ENCODE measurements at places on chromosomes 13 and 19.

DNA sequence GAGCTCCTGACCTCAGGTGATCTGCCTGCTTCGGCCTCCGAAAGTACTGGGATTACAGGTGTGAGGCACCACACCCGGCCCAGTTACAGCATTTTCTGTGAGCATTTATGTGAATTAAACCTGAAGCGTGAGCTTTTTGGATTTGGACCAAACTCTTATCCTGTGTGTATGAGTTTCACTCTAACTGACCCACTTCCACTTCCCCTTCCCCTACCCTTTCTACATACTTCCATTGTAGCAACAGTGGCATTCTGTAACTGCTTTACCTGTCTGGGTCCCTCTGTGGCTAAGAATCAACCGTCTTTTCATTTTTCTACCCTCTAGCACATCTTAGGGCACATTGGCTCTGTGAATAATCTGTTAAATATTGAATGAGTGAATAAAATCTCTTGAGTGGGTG lies 16.2 kb downstream of the FRY start:
- H3K4me3 ChIP-seq, result no peak overlapping the region
- no peak for DNase-seq
- no peaks in the 10 kb centered on the region for H3K27me3 ChIP-seq
- H3K36me3 ChIP-seq, result no peaks in the 10 kb centered on the region
- peaks cover 7% of the 10 kb centered on the region for H3K4me1 ChIP-seq

GRCh38 chr19:29841559-29842367 lies 30.0 kb downstream of the CCNE1 start:
- no peaks in the 10 kb centered on the region for H3K36me3 ChIP-seq
- DNase-seq, result no peak
- H3K4me3 ChIP-seq, result no peak overlapping the region
- no peak overlapping the region for H3K27ac ChIP-seq

DNA sequence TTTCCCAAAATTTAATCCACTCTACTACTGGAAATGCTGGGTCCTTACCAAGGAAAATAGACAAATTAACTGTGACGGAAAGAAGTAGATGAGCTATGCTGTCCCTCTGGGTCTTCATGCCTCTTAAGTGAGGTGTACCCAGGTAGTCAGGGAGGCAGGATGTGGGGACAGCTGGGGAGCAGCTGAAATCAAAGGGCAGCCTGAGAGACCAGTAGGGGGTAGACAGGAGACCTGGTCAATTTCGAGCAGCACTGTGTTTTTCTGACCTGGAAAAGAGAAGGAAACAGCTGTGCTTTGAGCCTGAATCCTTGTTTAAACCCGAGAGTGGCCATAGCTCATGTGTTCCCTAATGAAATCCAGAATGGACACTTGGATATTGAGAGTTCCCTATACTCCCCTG lies 587.3 kb downstream of the EFNB2 start:
- no peak overlapping the region for H3K4me3 ChIP-seq
- DNase-seq, result no peak
- H3K27ac ChIP-seq, result no peak overlapping the region
- H3K27me3 ChIP-seq, result no peaks in the 10 kb centered on the region

DNA sequence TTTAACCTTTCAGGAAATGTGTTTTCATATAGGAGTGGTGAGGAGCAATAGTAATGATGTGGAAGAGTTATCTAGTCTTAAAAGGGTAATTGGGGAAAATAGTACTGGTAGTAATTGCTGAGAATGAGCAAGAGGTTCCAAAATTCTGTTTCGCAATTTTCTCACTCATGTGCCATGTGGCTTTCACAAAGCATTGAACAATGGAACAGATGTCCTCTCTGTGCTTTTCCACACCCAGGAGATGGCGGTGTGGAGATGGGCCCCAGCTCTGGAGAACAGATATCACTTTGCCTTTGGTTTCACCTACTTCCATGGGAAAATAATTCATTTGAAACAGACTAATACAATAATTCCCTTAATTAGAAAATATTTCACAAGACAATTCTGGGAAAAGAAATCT lies 170.0 kb upstream of the SLC10A2 start:
- H3K4me1 ChIP-seq, result no peaks in the 10 kb centered on the region
- DNase-seq, result no peak
- H3K36me3 ChIP-seq, result no peaks in the 10 kb centered on the region
- H3K27ac ChIP-seq, result no peak overlapping the region

DNA sequence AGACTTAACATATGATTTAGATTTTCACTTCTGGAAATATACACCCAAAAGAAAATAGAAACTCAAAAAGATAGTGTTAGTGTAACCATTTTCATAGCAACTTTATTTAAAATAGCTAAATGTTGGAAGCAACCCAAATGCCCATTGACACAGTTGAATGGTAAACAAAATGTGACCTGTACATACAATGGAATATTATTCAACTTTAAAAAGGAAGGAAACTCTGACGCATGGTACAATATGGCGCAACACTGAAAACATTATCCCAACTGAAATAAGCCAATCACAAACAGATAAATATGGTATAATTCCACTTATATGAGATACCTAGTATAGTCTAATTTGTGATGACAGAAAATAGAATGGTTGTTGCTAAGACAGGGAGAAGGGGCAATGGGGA lies 1456.1 kb upstream of the MIR17HG start:
- no peaks in the 10 kb centered on the region for H3K4me1 ChIP-seq
- H3K36me3 ChIP-seq, result no peaks in the 10 kb centered on the region
- H3K27me3 ChIP-seq, result no peaks in the 10 kb centered on the region

DNA sequence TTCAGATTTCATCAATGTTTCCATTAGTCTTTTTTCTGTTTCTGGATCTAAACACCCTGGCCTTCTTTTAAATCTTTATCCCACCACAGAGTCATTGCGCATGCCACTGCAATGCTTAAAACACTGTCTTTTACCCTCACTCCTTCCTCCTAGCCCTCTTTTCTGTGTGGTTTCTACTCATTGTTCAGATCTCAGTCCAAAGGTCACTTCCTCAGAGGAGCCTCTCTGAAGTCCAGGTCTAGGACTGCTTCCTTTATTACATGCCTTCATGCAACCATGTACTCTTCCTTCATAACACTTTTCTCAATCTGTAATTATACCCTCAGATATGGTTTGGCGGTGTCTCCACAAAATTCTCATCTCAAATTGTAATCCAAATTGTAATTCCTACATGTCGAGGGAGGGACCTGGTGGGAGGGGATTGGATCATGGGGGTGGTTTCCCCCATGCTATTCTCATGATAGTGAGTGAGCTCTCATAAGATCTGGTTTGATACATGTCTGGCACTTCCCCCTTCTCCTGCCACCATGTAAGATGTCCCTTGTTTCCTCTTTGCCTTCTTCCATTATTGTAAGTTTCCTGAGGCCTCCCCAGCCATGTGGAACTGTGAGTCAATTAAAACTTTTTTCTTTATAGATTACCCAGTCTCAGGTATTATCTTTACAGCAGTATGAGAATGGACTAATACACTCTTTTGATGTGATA lies 808.9 kb downstream of the DIAPH3 start:
- no peak overlapping the region for H3K27ac ChIP-seq
- DNase-seq, result no peak
- H3K36me3 ChIP-seq, result no peaks in the 10 kb centered on the region
- no peaks in the 10 kb centered on the region for H3K27me3 ChIP-seq

GRCh38 chr13:27281420-27281819 lies 10.8 kb downstream of the RASL11A start:
- no peaks in the 10 kb centered on the region for H3K27me3 ChIP-seq
- no peak overlapping the region for H3K4me3 ChIP-seq
- H3K27ac ChIP-seq, result no peak overlapping the region
- no peaks in the 10 kb centered on the region for H3K4me1 ChIP-seq
- no peak for DNase-seq
- no peaks in the 10 kb centered on the region for H3K36me3 ChIP-seq

DNA sequence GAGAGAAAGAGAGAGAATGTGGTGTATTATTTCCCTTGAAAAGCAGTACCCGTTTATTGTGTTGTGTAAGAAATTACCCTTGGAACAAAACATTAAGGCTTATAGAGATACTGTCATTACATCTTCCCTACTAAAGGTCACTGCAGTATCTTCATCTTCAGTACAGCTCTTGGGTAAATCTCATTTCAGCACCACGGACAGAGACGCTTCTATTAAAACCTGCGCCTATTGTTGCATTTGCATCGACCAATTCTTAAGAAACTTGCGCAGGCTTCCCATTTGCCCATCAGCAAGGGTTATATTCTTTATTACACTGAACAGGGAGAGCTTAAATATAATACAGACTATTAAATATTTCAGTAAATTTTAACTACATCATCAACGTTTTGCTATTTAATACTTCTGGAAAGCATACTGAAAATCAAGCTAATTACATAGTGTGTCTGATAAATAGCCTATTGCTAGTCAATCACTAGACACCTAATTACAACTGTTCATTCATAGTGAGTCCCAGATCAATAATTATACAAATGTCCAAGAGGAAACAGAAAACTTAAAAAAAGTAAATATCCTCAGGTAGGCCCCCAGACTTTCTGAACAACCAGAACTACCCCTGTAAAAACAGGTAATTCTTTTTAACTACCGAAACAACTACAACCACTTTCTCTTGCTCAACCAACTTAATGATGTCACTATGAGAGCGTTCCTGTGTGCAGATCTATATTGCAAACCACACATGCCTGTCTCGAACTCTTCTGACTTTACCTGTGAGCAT lies 350.6 kb downstream of the LIG4 start:
- no peak overlapping the region for H3K27ac ChIP-seq
- peaks cover 3% of the 10 kb centered on the region for H3K4me1 ChIP-seq
- peaks cover 6% of the 10 kb centered on the region for H3K27me3 ChIP-seq
- no peaks in the 10 kb centered on the region for H3K36me3 ChIP-seq
- no peak for DNase-seq
- H3K4me3 ChIP-seq, result no peak overlapping the region

DNA sequence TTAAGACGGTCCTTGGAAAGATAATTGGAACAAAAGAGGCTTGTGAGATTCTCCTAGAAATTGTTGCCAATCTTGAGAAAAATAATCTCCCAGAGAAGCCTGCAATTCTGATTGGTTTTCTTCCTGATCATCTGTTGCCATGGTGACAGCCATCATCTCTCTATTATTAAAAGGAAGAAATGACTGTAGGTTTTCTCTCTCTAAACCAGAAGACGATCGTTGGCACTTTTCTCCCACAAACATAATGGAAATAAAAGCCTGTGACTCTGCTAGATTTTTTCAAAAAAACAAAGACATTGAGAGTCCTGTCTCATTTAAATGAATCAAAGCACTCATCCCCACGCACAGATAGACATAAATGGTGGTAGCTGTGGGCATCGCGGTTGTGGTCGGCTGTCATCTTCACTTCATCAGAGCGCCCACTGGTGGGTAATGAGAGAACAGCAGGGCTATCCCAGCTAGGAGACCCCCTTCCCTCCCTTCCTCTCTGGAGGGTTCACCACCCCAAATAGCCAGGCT lies 21.7 kb upstream of the CALM3 start:
- H3K27me3 ChIP-seq, result no peaks in the 10 kb centered on the region
- no peak overlapping the region for H3K27ac ChIP-seq
- no peaks in the 10 kb centered on the region for H3K4me1 ChIP-seq
- DNase-seq, result no peak
- H3K4me3 ChIP-seq, result no peak overlapping the region

GRCh38 chr19:4183967-4184717 lies 1.7 kb downstream of the ANKRD24 start:
- H3K27me3 ChIP-seq, result peaks cover 15% of the 10 kb centered on the region
- no peak overlapping the region for H3K4me3 ChIP-seq
- H3K27ac ChIP-seq, result no peak overlapping the region
- H3K4me1 ChIP-seq, result peaks cover 21% of the 10 kb centered on the region
- no peaks in the 10 kb centered on the region for H3K36me3 ChIP-seq

DNA sequence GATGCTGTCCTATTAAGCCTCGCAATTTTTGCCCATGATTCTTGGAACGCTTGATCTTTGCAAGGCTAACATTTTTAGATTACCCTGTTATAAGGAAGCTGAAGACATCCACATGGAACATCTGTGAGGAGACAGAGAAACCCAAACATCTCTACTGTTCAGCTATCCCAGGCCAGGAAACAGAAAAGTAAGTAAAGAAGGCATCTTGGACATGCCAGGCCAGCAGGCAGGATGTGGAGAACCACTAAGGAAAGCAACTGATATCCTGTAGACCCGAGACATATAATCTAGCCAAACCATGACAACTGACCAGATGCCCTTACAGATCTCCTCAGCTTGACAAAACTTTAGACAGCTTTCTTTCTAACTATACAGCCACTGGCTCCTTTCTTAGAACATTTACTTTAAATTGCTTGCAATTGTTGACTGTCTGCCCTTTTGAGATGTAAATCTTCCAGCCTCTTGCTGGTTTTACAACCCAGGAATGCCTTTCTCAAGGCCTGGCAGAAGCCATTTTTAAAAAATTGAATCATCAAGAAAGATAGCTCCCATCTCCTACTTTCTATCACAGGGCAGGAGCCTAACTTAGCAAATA lies 255.8 kb upstream of the DACH1 start:
- no peaks in the 10 kb centered on the region for H3K4me1 ChIP-seq
- H3K36me3 ChIP-seq, result no peaks in the 10 kb centered on the region
- H3K4me3 ChIP-seq, result no peak overlapping the region
- H3K27ac ChIP-seq, result no peak overlapping the region
- no peak for DNase-seq

DNA sequence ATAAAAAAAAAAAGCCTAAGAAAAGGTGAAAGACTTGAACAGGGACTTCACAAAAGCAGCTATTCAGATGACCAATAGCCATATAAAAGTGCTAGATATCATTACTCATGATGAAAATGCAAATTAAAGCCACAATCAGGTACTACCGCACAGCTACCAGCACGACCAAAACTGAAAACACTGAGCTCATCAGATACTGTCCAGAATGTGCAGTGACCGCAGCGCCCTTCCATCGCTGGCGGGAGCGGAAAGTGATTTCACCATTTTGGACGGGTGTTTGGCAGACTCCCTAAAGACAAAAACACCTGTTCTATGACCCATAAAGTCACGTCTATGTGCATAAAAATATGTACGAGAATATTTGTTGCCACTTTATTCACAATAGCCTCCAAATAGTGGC lies 60.7 kb downstream of the SLC6A16 start:
- H3K27ac ChIP-seq, result no peak overlapping the region
- no peaks in the 10 kb centered on the region for H3K27me3 ChIP-seq
- no peak for DNase-seq

- no peaks in the 10 kb centered on the region for H3K36me3 ChIP-seq
- no peak for DNase-seq
- peaks cover 12% of the 10 kb centered on the region for H3K4me1 ChIP-seq
- H3K27me3 ChIP-seq, result peaks cover 12% of the 10 kb centered on the region
- H3K4me3 ChIP-seq, result no peak overlapping the region
- H3K27ac ChIP-seq, result no peak overlapping the region
These were observed 20.4 kb downstream of the POU2F2 start for GRCh38 chr19:42111811-42112210.

- no peaks in the 10 kb centered on the region for H3K27me3 ChIP-seq
- no peaks in the 10 kb centered on the region for H3K36me3 ChIP-seq
- no peak overlapping the region for H3K4me3 ChIP-seq
- no peaks in the 10 kb centered on the region for H3K4me1 ChIP-seq
- no peak overlapping the region for H3K27ac ChIP-seq
These were observed 955.1 kb downstream of the DIAPH3 start for GRCh38 chr13:59208405-59209195.

- no peak overlapping the region for H3K4me3 ChIP-seq
- H3K36me3 ChIP-seq, result peaks cover 99% of the 10 kb centered on the region
- no peak overlapping the region for H3K27ac ChIP-seq
- no peak for DNase-seq
- H3K4me1 ChIP-seq, result no peaks in the 10 kb centered on the region
These were observed 14.1 kb upstream of the RELB start for GRCh38 chr19:44987148-44987675.

Data from esophagus squamous epithelium (tissue), 5 donors.